CD4-positive, alpha-beta T cell treated with Interleukin-2 at 100 ng/mL for 4 hours (primary cell): ENCODE measurements at places on chromosomes 6 and 20.
A peak's percentile ranks its signal among the peaks of the same experiment; 100 is the strongest.

GRCh38 chr20:16530201-16530681 is 43.0 kb downstream of the KIF16B start:
- no peak for DNase-seq

DNA sequence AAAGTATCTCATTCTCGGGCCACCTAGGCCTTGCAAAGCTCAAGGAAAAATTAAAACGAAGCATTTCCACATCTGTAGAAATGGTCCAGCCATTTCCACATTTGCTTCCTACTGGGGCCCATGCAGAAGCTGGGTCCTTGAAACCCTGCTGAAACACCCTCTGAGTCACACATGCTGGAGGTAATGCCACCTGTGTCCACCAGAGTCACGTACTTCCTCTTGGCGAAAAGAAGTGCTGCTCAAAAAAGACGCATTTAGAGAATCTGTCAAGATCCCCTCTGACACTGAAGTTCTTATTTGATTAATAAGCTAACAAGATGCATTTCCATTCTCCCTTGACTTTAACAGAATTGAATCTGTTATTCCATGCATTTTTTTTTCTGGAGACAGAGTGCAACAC is 423.2 kb downstream of the PREX1 start:
- DNase-seq = no peak

DNA sequence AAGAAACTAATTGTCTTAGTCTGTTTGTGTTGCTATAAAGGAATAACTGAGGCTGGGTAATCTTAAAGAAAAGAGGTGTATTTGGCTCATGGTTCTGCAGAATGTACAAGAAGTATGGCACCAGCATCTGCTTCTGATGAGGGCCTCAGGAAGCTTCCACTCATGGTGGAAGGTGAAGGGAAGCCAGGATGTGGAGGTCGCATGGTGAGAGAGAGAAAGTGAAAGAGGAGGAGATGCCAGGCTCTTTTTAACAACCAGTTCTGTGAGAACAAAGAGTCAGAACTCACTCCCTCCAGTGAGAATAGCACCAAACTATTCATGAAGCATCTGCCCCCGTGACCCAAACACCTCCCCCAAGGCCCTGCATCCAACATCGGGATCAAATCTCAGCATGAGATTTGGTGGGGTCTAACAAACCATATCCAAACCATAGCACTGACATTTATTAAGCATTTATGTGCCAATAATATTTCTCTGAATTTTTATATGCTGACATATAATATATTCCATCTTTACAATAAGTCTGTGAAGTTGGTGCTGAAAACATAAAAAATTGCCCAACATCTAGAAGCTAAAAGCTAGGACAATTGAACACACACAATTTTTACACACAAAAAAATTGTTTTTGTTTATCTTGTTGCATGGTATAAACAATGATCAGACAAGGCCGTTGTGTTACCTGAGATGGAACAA is 29.2 kb upstream of the BTN3A2 start:
- no peak for DNase-seq

GRCh38 chr6:53854843-53855567 is 60.2 kb downstream of the LRRC1 start:
- peak; percentile 33 for DNase-seq
